ENCODE measurements at places on chromosomes 1 and 21.

DNA sequence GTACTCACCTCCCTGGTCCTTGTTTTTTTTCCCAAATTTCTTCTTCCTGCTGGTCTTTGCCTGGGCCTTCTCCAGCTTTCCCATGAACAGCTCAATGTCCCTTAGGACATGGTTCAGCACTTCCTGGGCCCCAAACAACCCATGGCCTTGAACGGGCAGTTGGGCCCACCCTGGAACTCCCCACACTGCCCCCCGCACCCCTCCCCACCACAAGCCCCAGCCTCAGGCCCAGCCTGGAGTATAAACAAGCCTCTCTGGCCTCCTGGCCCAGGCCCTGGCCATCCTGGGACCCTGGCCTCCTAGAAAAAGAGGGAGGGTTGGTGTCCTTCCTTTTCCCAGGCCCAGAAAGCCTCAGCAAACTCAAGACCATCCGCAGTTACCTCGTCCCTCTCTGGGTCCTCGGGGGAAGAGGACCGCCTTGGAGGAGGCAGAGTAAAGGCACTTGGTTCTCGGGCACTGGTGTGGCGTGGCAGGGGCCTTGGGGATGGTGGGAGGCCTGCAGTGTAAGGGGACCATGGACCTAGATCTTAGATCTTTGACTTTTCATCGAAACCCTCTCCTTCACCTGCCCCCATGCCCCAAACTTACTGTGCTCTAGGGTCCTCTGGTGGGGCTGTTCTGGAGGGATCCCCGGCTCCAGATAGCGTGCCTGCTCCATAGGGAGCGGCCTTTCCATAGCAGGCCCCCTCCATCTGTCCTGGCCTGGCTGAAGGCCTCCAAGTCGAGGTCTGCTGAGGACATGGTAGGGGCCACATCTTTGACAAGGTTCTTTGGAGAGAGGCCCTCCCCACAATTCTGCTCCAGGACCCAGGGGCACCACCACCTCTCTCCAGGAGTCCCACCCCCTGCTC lies 5.6 kb downstream of the EPS8L3 start:
- no peaks in the 10 kb centered on the region for H3K27me3 ChIP-seq
- DNase-seq, result no peak
- H3K27ac ChIP-seq, result no peak overlapping the region
- peaks cover 2% of the 10 kb centered on the region for H3K4me1 ChIP-seq

DNA sequence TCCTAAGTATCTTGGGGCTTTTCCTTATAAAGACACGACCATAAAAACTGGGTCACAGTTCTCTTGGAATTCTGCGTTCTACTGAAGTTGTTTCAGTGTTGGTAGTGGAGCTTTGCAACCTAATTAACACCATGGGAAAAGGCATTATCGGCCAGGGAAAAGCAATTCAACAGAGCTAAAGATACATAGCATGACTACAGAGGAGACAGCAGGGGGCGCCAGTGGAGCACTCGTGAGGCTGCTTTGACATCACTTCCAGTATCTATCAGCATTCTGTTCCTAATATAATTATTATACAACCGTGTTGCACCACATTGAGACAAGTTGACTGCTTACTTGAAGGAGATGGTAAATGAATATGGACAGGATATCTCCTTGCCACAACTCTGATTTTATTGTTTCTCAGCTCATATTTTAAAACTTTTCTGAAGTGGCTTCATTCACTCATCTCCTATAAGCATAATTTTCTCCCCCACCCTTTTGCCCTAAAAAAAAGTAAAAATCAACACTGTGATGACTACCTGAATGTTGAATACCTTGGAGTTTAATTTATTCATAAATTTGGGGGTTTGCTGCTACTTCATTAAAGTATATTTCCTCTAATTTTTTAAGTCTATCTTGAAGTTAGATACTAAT lies 39.4 kb downstream of the ZP4 start:
- H3K27me3 ChIP-seq, result no peaks in the 10 kb centered on the region
- DNase-seq, result peak; percentile 26
- H3K4me3 ChIP-seq, result no peak overlapping the region
- no peaks in the 10 kb centered on the region for H3K36me3 ChIP-seq

DNA sequence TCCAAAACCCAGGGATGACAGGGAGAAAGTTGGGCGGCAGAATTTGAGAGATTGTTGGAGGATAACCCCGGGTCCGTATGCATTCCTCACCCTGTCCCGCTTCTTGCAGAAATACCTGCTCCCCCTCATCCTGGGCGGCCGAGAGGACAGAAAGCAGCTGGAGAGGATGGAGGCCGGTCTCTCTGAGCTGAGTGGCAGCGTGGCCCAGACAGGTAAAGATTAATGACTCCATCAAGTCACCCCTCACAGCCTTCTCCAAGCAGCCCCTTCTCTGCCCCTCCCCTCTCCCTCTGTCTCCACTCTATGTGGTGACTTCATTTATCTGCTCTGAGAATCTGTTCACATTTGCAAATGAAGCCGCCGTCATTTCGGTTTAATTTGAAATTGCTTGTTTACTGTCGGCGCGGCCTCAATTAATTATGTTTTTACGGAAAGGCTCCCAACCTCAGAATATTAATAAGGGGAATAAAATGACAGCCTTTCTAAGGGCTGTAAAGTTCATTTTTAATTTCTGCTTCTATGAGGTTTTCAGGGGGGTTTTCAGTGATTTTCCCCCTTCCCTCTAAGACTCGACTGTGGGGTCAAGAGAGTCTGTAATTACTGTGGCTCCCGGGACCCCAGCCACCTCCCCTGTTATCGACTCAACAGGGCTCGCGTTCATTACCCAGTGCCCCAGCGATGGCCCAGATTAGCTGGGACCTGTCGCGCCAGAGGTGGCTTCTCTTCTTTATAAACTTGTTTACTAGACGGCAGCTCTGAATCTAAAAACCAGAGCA lies 148.3 kb downstream of the PEX14 start:
- no peak overlapping the region for H3K27ac ChIP-seq
- peaks cover 23% of the 10 kb centered on the region for H3K36me3 ChIP-seq
- H3K4me1 ChIP-seq, result no peaks in the 10 kb centered on the region
- no peaks in the 10 kb centered on the region for H3K27me3 ChIP-seq

DNA sequence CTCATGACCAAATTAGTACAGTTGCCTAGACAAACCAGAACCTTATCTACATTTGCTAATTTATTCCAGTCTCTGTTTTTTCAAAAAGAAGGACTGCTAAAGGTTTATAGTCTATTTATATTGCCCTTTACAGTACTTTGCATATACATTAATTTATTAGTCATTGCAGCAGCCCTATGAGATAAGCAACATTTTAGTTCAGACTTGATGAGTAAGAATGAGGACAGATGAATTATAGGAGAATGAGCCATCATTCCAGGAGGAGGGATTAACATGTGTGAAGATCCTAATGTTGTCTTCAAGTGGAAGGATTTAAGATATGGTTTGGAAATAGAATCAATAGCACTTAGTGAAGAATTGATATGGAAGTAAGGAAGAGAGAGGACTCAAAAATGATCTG lies 152.4 kb downstream of the KCTD3 start:
- DNase-seq, result no peak
- no peaks in the 10 kb centered on the region for H3K4me1 ChIP-seq
- no peaks in the 10 kb centered on the region for H3K27me3 ChIP-seq
- H3K4me3 ChIP-seq, result no peak overlapping the region
- no peaks in the 10 kb centered on the region for H3K36me3 ChIP-seq
